Bronchial epithelial cell (primary cell): ENCODE measurements at places on chromosomes 1 and 21. TPM values are rescaled to one million over a fixed set of nuclear protein-coding genes. Genes with fewer than 3 reads are reported as not detected.

- DNase-seq: no peak
These were observed 44.4 kb upstream of the HAO2 start for GRCh38 chr1:119324198-119324597.

- DNase-seq: no peak
These were observed 129.4 kb upstream of the CACYBP start for GRCh38 chr1:174870319-174870718.

GRCh38 chr21:42923553-42924432 is 1.6 kb downstream of the ERVH48-1 start:
- DNase-seq: peak; percentile 81

KRTAP27-1 gene
- total RNA-seq: not detected in 2 replicates

DNA sequence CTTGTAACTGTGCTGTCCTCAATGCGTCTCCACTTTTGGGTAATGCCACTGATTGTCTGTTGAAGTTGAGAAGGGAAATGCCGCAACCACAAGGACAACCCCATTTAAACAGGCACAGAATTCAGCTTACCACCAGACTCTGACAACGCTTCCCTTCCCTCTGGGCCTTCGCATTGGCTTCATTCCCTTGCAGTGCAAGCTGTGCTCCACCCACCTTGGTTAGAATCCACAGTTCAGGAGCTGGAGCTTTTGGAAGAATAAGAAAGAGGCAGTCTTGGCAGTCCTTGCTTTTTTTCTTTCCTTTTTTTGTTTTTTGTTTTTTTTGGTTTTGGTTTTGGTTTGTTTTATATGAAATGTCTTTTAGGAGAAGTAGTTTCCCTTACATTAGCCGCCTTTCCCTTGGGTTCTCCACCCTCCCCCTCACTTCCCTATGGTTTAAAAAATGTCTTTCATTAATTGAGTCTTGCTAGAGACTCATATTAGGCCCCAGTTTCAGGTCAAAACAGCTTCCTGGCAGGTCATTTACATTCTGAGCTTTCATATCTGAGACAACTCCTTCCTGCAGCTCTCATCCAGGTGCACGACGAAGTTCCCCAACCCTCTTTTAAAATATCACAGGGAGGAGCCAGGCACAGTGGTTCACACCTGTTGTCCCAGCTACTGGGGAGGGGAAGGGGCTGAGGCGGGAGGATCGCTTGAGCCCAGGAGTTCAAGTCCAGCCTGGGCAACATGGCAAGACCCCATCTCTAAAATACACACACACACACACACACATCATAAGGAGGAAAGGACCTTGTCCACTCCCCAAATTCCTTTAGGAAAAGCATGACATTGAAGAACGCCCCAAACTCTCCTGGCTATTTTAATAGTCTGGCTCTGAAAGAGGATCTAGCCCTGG is 20.7 kb upstream of the LAX1 start:
- DNase-seq: peak; percentile 53

GRCh38 chr1:94036730-94037129 is 84.2 kb downstream of the ABCA4 start:
- DNase-seq: no peak

DNA sequence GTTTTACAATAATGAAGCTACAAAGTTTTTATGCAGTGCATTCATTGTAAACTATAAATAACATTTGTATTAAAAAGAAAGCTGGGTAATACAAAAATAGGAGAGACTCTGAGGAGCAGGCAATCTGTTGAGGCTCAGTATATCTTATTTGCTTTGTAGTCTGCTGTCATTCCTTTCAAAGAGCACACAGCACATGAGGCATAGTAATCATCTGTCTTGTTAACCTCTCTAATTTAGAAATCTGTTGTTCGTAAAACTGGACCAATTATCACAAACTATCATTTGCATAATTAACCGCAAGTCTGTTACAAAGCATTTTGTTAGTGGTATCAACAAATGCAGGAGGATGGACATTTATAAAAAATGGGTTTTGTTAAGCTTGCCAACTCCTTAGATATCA is 51.0 kb downstream of the SELENOF start:
- no peak for DNase-seq

OR2T35 gene
- total RNA-seq: not detected in 2 replicates
